Activated T-helper 9 cell treated with anti-CD3 and anti-CD28 coated beads, Interleukin-2, amount 50 U/mL, for 16 hours (primary cell): ENCODE measurements at places on chromosomes 7 and 10.

- no peak for DNase-seq
These were observed 87.3 kb upstream of the CYTH3 start for GRCh38 chr7:6359734-6360133.

- DNase-seq: no peak
These were observed 22.0 kb downstream of the TMEM176B start for GRCh38 chr7:150778014-150778737.

GRCh38 chr7:114922026-114922651 is at the start of gene MDFIC:
Gene MDFIC (plus strand): TSS chr7:114922094. CDS start chr7:114923034, 940 bp downstream.
- DNase-seq: peak; percentile 65

DNA sequence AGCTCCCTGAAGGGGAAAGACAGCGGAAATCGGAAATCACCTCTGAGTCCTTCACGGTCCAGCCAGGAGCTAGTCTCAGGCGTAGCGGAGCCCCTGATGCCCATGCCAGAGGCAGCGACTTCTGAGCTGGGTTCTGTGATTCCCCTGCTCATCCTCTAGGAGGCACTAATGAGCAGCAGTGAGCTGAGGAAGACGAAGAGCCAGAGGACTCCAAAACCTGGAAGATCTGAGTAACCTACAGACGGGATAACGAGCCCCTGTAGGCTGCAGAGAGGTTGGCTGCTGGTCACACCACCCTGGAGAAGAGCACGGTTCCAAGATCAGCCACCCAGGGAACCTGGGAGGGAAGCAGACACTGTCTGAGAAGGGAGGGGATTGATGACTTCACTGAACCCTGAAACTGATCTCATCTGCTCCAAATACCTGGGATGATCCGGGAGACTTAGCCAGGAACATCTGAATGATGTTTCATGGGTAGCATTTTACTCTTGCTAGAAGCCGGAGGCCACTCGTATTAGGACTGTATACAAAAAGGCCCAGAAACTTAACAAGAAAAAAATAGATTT is 304.1 kb downstream of the PAXIP1 start:
- DNase-seq: no peak

GRCh38 chr10:99357691-99358090 is 28.5 kb downstream of the CNNM1 start:
- DNase-seq: no peak

DNA sequence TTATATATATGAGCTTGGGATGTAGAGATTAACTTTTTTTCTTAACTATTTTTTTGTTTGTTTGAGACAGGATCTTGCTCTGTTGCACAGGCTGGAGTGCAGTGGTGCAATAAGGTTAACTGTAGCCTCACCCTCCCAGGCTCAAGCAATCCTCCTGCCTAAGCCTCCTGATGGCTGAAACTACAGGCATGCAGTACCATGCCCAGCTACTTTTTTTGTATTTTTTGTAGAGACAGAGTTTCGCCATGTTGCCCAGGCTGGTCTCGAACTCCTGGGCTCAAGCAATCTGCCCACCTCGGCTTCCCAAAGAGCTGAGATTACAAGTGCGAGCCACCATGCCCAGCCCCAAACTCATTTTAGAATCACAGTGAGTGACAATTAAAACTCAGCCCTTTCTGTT is 105.2 kb downstream of the CUBN start:
- DNase-seq: no peak

GRCh38 chr7:46791188-46791587 is 790.7 kb downstream of the TNS3 start:
- DNase-seq: no peak

- no peak for DNase-seq
These were observed 112.4 kb upstream of the PPP2R2D start for GRCh38 chr10:131788386-131788785.

DNA sequence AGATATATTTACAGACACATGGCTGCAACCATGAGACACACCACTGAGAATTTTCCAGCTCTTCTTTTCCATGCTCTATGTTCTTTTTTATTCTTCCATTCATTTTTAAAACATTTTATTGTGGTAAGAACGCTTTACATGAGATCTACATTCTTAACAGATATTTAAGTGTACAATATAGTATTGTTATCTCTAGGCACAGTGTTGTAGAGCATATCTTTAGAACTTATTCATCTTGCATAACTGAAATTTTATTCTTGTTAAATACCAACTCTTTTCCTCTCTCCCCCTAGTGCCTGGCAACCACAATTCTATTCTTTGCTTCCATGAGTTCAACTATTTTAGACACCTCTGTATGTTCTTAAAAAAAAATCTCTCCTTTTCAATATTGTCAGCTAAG is 67.1 kb upstream of the HABP2 start:
- DNase-seq: no peak

- DNase-seq: no peak
These were observed 15.1 kb upstream of the ELN start for GRCh38 chr7:74012842-74013249.

- DNase-seq: no peak
These were observed 369 bp upstream of the SCIN start for GRCh38 chr7:12570168-12570533.

GRCh38 chr7:117195361-117196029 is 127.4 kb downstream of the WNT2 start:
- no peak for DNase-seq

GRCh38 chr7:101916041-101916800 is 98.8 kb downstream of the CUX1 start:
- no peak for DNase-seq

DNA sequence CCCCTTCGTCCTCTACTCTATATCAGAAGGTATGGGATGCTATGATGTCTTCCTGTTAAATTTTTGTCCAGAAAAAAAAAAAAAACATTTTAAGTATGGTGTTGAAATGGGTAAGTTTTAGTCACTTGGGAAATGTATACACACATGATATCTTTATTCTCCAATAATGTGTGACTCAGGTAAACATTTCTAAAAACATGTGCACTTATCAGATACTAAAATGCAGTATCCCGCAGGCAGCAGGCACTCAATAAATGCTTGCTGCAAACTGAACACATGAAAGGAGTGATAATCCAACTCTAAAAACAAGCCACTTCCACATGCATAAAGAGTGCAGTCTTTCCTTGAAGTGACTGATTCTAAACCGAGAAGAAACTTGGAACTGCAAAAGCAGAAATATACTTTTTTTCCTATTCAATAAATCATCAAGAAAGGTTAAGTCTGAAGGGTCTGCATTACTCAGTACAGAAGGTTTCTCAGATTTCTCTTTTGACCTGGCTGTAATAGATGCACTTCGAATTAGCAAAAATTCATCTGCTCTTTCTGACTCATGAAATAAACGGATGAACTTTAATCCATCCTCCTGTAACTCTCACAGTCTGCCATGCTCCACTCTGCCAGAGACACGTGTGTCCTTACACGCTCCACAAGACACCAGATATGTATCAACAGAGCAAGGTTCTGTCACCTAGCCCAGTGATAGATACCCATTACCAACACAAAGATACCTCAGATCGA is 84.0 kb downstream of the HIPK2 start:
- DNase-seq: no peak

GRCh38 chr7:38704751-38705150 is 73.6 kb upstream of the AMPH start:
- DNase-seq: no peak

DNA sequence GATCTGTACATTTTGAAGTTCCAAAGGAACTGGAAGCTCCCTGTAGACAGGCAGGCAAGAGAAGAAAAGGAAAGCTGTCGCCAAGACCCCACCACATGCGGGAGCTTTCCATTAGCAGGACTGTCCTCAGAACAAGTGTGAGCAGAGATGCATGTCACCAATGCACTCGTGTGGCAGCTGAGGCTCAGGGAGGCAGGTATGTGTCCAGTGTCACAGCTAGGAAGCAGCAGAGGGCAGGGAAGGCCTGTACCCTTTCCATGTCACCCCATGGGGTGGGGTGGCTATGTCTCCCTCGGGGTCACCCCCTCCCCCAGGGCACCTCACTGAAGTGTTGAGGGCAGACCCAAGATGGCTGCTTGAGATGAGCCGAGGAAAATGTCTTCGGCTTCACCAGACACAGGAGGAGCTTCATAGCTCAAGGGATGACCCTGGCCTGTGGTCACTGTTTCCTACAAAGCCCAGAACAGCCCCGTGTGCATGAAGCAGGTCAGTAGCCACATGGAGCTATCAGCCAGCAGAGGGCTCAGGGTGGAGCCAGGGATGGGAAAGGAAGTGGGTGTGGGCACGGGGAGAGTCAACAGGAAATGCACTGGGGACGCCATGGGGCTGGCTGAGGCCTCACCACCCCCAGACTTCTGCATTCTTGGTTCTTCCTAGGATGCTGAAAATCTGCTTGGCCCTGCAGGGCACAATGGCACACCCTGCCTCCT is 96.6 kb downstream of the FAM53B start:
- DNase-seq: peak; percentile 55

DNA sequence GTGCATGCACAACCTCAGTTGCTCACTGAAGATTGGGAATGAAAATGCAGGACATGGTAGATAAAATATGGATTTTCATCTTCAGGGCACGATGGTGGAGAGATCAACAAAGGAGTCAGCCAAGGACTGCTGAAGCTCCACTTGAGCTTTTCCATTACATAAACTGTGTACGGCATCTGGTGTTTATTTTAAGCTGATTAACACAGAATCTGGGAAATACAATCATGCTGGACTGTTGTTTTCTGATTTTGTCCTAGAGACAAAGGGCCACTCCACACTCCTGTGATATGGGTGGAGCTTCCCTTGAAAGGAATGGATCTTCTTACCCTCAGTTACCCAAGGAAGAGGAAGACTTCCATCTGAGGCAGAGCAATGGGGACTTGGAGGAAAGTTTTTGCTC is 120.6 kb downstream of the SAMD9 start:
- no peak for DNase-seq

DNA sequence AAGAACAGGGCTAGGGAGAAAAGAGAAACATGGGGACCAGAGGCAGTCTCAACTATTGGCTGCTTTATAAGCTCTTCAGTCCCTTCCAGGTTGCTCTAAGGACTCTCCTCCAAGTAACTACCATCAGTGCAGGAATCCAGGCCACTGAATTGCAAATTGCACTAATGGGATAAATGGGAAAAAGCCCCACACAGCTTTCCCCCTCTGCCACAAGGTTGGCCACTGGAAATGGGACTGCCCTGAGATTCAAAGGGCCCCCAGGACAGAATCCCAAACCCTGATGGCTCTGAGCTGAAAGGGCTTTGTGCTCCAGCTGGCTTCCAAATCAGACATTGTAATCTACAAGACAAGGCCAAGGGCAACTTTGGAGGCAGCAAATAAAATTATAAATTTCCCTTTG is 633.2 kb downstream of the ACTR3B start:
- no peak for DNase-seq

DNA sequence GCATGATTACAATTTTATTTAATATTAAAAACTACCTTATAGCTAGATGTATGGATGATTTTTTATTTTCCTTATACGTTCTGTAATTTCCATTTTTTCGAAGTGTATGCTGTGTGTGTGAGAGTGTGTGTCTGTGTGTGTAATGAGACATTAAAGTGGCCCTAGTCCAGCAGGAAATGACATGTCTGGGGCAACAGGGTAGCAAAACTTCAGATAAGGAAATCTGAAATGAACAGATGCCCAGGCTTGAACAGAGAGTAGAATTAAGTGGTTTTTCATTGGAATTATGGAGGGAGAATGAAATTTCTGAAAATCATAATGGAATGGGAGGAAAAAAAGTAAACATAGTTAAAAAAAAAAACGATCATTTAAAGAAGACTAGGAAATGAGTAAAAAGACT is 200.6 kb downstream of the NRG3 start:
- no peak for DNase-seq

- DNase-seq: no peak
These were observed 34.5 kb downstream of the GLCCI1 start for GRCh38 chr7:8003077-8003476.

DNA sequence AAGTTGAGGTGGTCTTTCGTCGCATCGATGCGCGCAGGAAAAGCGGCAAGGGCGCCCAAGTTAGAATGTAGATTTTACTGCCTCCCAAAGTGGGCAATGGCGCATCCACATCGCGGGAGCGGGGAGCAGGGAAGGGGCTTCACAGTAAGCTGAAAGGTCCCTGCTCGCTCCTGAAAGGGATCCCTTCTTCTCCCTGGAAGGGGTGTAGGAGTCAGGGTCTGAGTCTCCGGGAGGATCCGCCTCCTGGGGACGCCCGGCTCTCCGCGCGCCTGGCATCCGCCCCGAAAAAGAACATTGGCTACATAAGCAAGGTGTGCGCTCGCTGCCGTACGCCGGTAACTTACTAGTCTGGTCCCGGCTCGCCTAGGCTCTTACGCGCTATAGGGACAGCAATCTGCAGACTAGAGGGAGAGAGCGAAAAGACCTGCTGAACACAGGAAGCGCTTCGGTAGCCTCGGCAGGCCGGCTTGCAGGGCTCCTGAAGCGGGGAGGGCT is 804 bp downstream of the UNC5B start:
- DNase-seq: no peak

DNA sequence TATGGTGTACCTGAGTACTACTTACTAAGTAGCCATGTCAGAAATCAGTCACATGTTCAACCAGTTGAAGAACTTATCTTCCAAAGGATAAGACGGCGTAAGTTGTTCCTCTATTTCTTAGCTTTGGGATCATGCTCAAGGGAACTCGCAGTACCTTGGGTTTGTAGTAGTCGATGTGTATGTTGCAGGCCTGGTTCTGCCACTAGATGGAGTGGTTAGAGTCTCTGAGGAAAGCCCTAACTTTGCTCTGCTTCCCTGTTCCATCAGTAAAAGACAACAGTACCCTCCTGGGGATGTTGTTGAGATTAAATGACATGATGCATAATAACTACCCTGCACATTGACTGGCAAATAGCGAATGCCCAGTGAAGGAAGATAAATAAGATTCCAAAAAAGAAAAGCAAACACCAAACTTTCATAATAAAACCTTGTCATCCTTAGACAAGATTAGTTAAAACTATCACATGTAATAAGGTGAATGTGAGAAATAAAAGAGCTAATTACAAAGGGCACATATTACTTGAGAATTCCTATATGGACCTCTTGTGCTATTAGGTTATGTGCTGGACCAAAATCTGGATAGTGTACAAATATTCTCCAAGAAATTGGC is 165.9 kb downstream of the ABCA13 start:
- DNase-seq: no peak

- DNase-seq: no peak
These were observed 146.5 kb upstream of the AOAH start for GRCh38 chr7:36870625-36871354.

DNA sequence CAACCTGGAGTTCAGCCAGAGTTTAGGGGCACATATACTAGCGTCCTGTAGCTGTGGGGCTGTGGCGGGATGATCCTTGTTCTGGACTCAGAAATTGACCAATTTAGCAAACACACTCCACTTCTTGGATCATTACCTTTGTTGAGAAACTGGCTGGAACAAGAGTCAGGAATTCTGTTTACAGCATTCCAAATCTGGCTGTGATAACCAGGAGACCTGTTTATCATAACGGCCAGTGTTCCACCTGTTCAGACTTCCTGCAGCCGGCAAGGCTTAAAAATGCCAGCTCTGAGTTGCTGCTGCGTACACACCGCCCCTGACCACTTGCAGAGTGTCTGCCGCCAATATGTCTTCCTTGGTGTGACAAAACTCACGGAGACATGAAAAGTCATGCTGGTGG is 64.8 kb downstream of the ARMC3 start:
- no peak for DNase-seq

GRCh38 chr7:69173341-69173740 is 424.9 kb upstream of the AUTS2 start:
- DNase-seq: no peak
